Activated T-helper 2 cell treated with anti-CD3 and anti-CD28 coated beads, Interferon-gamma antibody, Interleukin-2, Interleukin-4, amounts not matched to agents 10 μg/mL and 5 μg/mL and 100 μg/mL, durations not matched to agents 14 hours and 24 hours and 36 hours (primary cell): ENCODE measurements at places on chromosomes 1 and 21.

DNA sequence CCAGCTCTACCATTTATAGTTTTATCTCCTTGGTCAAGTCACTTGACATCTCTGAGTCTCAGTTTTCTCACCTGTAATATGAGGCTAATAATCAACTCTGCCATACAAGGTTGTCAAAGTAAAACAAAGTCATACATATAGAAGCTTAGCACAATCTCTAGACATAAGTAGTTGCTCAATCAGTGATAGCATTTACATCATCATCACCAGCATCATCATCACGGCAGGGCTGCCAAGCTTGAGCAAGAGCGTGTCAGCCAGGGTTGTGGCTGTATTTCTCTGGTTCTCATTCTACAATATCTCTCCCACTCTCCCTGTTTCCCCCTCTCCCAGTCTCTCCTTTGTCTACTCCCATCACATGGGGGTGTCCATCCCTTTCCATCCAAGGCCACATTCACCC, 41.7 kb upstream of the COA6 start:
- DNase-seq: no peak

DNA sequence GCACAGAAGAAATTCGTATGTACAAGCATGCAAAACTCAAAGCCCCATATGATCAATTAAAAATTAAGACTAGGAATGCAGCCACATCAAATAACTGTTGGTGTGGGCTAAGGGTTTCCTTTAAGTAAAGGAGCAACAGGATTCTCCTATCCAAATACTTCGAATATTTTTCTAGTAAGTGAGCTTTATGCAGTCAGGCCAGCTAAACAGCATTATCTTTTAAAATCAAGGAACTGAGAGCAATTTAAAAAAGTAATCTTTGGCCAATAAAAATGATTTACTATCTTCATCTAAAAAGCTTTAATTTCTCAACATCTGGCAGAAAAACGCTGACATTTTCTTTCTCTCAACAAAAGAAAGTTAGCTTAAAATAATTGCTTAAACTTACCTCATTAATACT, 19.8 kb downstream of the CNN3 start:
- DNase-seq: no peak

GRCh38 chr1:1630191-1630964, 1.6 kb upstream of the MMP23B start:
- peak; percentile 96 for DNase-seq

DNA sequence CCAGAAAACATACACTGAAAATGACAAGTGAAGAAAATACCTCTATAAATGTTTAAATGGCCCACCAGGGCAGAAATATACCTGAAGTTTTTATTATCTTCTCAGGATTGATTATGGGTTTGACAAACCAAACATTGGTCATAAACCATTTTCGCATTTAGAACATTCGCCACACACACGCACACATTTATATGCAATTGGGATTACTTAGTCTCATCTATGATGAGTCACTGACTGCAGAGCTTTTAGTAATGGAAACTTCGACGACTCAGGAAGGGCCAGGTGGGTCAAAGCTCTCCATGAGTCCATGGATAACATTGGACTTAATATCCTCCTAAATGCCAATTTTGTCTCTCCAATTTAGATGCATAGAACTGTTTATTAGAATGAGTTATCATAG, 16.9 kb downstream of the NRDC start:
- DNase-seq: no peak

GRCh38 chr21:46183910-46184624, at the start of gene SPATC1L:
SPATC1L (minus strand) TSS chr21:46184459; CDS start chr21:46182816, 1,643 bp downstream.
- no peak for DNase-seq
